ENCODE measurements at places on chromosomes 5 and 9.

GRCh38 chr5:981456-981855, 27.1 kb upstream of the NKD2 start:
- DNase-seq, result no peak

DNA sequence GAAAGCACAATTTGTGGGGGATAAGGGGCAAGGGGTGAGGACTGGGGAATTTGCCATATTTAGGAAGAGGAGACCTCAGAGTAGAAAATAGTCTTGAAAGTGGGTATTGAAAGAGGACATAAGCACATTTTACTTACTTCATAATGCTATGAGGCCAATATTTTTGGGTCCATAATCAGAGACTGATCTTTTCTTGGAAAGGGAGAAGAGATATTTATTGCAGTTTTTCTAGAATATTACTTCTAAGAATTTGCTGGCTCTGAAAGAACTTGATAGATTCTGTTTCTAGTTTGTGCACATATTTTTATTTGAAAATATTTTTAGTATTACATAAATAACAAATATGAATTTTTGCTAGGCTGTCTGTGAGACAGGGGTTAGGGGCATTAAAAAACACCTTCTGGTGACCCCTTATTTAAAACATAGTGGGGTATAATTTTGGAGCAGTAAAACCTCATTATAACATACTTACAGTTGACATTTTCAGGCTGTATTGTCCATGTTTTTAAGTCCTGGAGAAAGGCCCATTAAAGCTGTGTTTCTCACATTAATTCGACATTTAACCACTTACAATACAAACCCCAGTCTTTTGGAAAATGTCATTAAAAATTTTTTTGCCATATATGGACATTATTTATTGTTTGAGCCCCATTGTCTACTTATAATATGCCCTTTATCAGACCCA, 118.9 kb upstream of the NFIB start:
- DNase-seq, result no peak

DNA sequence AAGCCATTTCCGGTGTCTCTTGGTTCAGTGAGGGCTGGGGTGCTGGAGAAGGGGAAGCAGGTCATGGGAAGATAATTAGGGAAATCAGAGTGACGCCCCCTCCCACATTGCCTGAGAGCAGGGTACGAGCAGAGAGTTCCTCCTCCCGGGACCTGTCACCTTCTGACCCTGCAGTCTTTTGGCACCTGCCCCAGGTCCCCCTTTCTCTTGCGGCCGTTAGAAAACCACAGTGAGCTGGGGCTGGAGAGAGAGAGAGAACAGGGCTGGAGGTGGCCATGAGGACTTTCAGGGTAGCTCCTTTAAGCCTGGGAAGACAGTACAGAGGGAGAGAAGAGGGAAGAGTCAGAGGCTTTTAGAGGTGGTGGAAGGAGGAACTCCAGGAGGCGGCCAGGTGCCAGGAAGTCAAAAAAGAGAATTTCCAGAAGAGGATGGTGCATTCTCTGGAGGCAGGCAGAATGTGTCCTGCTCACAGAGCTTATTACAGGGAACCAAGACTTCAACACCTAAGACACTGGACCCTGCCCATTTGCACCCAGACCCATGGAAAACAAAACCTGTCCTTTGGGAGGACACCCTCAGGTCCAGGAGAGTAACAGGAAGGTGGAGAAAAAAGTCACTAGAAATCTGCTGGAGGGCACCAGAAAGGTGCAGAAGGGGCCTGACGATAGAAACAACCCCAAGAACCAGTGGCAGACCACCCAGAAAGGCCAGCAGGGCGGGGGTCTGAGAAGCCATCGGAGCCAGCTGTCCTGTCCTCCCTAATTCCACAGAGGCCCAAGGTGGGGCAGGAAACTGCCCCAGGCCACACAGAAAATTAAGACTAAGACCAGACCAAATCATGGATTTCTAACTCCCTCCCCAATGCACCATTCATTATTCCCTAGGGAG, 6.5 kb upstream of the ACSL6 start:
- DNase-seq, result no peak

DNA sequence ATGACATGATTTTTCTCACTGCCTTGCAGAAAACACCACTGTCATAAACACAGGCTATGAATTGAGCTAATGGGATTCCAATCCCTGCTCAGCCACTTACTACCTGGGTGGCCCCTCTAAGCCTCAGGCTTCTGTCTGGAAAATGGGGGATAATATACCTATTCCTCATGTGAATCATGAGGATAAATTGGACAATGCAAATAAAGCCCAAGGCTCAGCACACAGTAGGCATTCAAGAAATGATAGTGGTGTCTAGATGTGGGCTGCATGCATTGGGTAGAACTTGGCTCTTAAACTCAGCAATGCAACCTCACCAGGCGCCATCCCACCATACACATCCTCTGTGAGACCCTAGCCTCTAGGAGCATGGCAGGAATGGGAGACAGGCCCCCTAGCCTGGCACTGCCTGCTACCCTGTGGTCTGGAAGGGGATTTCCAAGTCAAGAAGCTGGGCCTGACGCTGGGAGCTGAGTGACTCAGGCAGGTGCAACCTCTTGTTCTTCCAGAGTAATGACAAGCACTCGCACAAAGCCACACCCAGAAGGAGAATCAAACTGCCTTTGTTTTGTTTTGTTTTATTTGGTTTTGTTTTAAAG, 2.3 kb upstream of the TNIP1 start:
- DNase-seq, result no peak

- no peak for DNase-seq
Observed at GRCh38 chr9:22210262-22210661, 201.2 kb upstream of the CDKN2B start.

- no peak for DNase-seq
Observed at GRCh38 chr9:114198249-114199040, 43.1 kb downstream of the COL27A1 start.

- DNase-seq, result no peak
Observed at GRCh38 chr9:21554813-21555212, 72.7 kb upstream of the IFNE start.

GRCh38 chr9:4235871-4236804, 63.7 kb downstream of the GLIS3 start:
- no peak for DNase-seq

GRCh38 chr5:175223291-175223690, 220.7 kb downstream of the DRD1 start:
- DNase-seq, result no peak

DNA sequence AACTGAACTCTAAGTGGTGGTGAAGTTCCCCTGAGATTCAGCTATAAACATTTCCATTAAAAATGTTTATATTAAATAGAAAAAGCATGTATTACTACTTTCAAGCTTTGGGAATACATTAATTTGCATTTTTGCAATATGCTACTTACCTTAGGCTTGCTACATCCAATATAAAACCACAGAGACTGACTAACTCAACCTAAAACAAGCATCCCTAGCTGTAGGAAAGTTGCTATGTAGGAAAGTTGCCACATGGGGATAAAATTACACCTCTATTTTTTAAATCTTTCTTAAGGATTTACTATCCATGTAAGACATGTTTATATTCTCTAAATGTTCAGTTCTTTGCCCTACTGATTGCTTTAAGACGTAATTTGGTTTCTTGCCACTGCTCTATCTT, 12.8 kb downstream of the SCAMP1 start:
- no peak for DNase-seq

DNA sequence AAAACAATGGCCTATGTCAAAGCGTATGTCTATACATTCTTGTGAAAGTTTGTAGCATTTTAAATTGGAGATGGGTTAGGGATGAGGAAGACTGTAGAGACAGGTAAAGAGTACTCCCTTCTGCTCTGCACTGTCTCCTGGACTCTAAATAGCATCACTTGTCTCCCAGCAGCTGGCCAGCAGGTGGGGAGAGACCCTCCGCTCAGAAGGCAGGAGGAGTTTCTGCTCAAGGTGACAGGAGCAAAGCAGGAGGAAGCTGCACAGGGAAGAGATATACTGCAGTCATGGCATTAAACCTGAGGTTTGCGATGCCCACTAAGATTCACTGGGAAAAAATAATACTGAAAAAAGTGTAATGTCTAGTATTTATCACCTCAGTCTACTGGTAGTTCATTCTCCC, 10.7 kb upstream of the ASTN2 start:
- DNase-seq, result no peak

GRCh38 chr5:170633235-170634081, 129.6 kb downstream of the KCNIP1 start:
- no peak for DNase-seq

- DNase-seq, result no peak
Observed at GRCh38 chr9:113361304-113362018, 12.1 kb downstream of the BSPRY start.

DNA sequence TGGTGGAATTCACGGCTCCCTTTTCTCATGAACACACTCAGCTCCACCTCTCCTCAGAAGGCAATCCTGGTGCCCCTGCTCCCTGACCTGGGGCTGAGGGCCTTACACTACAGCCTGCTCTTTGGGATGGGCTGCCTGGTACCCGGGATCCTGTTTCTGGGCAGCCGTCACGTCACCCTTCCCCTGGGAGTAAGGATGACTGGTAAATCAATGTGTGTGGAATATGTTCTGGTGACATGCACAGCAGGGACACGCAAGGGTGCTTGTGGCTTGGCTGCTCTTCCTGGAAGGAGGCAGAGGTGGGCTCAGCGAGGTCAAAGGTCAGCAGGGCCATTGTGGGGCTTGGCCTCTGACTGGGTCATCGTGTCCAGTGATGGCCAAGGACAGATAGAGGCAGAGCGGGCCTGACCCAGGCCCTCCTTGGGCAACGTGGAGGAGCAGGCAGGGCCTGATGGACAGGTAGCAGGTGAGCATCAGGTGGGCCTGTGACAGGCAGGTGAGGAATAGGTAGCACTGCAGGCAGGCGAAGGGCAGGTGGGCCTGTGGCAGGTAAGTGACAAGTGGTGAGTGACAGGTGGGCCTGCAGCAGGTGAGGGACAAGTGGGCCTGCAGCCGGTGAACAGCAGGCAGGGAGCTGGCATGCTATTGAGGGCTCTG, 399.4 kb upstream of the IRX4 start:
- no peak for DNase-seq

GRCh38 chr5:103327893-103328292, 69.3 kb downstream of the MACIR start:
- DNase-seq, result no peak

GRCh38 chr9:2363138-2363745, 258.3 kb upstream of the VLDLR start:
- DNase-seq, result no peak

- no peak for DNase-seq
Observed at GRCh38 chr9:110619831-110620230, 40.3 kb upstream of the SVEP1 start.

GRCh38 chr9:15191378-15191777, 115.6 kb downstream of the TTC39B start:
- DNase-seq, result no peak

GRCh38 chr9:6619909-6620308, 25.6 kb downstream of the GLDC start:
- DNase-seq, result no peak

DNA sequence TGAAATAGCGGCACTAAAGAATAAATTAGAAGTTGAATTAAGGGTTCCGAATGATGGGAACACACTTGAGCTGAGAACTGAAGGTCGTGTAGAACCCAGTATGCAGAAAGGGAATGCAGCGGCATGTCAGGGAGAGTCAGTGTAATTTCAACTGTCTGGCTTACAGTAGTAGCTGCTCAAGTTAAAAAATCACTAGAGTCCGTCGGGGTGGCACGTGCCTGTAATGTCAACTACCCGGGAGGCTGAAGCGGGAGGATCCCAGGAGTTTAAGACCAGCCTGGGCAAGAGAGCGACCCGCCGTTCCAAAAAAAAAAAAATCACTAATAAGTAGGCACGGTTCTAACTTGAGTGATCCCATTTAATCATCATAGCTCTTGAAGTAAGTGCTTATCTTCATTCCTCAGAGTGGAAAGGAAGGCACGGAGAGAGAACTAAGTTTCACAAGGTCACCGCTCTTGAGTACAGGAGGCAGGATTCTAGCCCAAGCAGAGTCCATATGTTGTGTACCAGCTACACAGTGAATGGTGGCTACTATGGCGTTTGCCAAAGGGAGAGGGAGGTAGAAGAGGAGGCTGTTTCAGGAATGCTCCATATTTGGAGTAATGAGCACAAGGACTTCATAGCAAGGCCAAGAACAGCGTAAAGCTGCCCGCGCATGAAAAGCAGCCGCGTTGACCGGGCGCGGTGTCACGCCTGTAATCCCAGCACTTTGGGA, 831 bp downstream of the RMRP start:
- DNase-seq, result no peak

DNA sequence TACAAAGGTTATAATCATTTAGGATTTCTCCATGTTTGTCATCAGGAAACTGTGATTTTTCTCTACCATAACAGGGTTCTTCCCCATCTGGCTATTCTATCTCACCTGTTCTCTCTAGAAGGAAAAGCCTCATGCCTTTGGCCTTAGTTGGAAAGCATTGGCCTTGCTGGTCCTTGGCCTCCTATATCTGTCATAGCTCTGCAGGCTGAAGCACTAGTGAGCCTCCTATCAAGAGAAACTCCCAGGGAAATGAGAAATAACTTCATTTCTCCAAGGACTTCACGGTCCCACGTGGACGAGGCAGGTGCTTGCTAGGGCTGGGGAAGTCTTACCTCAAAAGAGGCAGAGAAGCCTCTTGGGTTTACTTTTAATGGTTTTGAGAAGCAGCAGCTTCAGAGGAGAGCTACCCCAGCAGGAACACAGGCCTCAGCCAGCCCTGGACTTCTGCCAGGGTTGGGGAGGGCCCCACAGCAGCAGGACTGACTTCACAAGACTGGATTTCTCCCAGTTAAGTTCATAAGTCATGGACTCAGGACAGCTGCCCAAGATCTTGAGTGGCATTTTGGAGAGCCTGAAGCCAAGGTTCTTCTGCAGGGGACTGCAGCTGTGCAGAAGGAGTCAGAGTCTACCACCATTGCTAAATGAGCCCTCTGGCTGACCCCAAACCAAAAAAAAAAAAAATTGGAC, 15.8 kb upstream of the PSAT1 start:
- peak; percentile 58 for DNase-seq
